ENCODE measurements at places on chromosomes 3 and 15.

DNA sequence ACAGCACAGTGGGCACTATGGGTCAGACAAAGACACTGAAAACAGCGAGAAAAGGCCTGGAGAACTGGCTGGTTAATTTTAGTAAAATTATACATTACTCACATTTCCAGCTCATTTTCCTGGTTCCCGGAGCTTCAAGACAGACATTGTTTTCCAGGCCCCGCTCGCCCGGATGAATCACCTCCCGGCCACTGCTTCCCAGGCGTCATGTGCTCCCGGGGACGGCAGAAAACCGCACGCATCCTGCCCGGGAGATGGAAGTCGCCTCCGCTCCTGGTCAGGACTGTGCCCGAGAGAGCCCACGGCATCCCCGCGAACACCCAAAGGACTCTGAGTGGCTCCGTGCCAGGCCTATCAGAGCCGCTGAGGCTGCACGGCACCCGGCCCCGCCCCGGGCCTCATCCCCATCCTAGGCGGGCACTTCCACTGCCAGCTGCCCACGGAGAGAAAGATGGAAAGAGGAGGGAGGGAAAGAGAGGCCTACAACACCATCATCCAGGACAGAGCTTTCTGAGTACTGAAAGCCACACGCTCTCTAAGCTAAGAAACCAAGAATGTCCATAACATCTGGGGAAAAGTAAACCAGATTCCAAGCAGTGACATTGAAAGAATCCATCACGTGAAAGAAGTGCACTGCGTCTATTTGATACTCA is 75.1 kb downstream of the VGLL4 start:
- no peak for DNase-seq

DNA sequence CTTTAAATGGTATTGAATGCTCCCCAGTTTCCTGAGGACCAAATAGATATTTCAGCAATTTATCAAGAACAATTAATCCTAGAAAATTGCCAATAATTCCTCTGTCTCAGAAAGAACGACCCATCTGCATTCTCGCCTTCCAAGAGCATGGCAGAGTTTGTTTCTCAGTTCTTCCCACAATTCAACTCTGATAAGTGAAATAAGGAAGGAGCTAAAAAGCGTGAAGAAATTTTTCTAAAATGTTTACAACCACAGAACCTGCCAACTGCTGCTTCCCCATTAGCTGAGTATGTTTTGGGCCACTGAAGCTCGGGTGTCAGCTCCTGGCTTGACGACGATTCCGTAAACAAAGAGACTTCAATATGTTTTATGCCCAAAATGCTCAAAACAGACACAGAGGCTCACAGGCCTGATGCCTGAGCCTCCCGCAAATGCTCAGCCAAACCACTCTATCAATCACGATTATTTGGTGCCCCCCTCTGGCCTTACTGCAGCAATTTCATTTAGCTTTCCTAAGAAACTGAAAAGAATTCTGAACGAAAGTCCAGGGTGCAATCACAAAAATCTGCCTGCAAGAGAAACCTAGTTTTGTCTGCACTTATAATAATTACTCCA is 259.2 kb upstream of the CCDC54 start:
- DNase-seq: no peak

DNA sequence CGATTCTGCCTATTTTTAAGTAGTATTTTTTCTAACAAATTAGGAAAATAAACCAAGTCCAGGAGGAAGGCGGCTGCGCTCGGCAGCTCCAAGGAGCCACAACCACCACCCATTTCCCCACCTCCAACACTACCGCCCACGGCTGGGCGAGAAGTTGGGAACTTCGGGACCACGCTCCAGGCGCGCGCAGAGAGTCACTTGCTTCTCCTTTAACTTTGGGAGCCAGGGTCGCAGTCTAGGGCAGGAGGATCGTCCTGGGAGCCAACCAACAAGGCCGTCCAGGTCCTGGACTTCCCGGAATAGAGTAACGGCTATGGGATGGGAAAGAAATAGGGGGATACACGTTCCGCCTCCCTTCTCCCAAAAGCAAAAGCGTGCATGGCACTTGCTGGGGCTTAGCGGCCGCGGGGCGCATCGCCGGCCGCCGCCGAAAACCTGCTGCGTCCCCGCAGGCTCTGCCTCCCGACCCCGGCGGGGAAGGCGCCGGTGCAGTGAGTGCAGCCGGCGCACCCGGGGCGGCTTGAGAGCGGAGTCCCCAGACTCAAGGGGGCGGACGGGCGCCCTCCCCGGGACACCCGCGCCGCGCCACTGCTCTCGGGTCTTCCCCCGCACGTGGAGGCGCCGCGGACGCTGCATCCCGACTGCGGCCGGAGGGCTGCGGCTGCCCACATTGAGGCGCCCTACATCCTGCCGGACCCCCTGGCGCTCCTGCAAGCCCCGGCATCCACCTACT is 699 bp downstream of the MEGF11 start:
- DNase-seq: no peak

DNA sequence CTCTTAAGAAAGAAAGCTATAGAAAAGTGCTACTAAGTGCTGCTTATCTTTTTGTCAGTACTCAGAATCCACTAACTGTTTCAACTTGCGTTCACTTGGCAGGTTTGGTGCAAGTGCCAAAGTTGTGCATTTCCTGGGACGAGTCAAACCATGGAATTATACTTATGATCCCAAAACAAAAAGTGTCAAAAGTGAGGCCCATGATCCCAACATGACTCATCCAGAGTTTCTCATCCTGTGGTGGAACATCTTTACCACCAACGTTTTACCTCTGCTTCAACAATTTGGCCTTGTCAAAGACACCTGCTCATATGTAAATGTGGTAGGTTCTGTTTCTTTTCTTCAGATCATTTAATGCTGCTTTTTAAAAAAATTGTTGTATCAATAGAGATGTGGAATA is 32.6 kb downstream of the GYG1 start:
- DNase-seq: no peak

DNA sequence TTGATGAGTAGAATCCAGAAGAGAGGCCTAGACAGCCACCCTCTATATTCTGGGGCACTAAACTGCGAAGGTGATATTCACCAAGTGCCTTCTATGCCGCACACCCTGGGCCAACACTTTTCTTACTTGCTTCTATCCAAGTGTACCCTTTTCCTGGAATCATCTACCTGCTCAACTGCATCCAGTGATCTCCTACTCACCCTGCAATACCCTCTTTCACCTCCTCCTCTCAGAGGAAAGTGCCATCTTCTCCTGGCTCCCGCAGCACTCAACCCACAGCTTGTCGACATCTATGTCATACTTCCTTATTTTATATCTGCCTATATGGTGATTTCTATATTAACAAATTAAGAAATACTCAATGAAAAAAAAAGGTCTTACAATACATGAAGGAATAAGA is 28.6 kb upstream of the LMCD1 start:
- no peak for DNase-seq
